Eye (tissue), 1 donor: ENCODE measurements at places on chromosomes 1 and 21.

GRCh38 chr1:152458384-152459185, 44.5 kb upstream of the CRNN start:
- DNase-seq, result peak; percentile 93

GRCh38 chr1:186838380-186839040, 9.8 kb downstream of the PLA2G4A start:
- no peak for DNase-seq

DNA sequence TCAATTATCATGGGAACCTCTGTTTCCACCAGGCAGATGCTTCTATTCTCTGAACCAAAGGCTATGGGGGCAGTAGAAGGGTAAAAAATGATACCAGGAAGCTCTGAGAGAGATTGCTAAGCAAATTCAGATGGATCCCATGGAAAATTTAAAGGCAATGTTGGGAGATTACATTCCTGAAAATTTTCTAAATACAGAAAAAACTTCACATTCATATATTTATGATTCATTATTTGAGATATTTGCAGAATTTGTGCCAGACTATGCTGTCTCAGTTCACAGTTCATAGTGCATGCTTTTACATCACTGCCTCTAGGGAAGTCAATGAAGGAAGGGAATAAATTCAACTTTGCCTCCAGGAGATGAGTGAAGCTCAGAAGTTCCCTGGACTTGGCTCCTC, 57.5 kb downstream of the KCNT2 start:
- DNase-seq, result no peak

DNA sequence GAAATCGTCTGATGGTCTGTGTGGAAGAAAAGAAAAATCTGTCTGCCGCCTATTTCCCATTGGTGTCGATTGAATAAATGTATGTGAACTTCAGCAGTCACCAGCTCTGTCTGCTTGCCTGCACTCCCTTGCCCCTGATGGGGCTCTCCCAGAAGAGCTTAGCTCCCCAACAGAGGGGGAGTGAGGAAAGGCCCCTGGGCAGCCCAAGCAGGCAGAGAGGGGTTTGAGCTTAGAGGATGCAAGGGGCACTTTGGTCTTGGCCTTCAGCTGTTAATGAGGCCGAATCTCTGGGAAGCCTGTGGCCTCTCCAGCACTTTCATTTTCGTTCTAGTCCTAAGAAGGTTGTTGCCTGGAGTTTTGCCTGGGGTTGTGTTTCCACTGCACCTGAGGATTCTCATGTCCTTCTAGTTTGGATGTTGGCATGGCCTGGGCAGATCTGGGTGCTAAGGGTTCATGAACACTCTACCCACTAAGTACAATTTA, 2.8 kb downstream of the FOXD2 start:
- peak; percentile 53 for DNase-seq

DNA sequence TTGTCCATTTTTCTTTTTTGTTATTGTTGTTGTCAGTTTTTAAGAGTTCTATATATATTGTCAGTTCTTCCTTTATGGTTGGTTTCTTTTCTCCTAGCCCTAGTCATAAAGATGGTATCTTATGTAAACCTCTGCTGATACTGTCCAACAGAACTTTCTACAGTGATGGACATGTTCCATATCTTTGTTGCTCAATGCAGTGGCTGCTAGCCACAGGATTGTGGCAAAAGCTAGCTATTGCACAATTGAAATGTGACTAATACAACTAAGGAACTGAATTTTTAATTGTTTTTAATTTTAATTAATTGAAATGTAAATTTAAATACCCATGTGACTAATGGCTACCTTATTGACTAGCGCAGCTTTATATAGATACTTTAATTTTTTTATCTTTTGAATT, 411.8 kb upstream of the PTBP2 start:
- DNase-seq, result no peak

GRCh38 chr1:244006961-244007360, 44.1 kb upstream of the ZBTB18 start:
- DNase-seq, result no peak

- no peak for DNase-seq
Measured at GRCh38 chr1:44676484-44677200, 2.1 kb downstream of the ARMH1 start.

GRCh38 chr21:38965241-38965640, 159.5 kb downstream of the ETS2 start:
- DNase-seq, result no peak

- DNase-seq, result no peak
Measured at GRCh38 chr1:173213665-173214064, 6.5 kb upstream of the TNFSF4 start.
